ENCODE measurements at places on chromosomes 16 and 17. TPM values are rescaled to one million over a fixed set of nuclear protein-coding genes. Genes with fewer than 3 reads are reported as not detected.
A peak's percentile ranks its signal among the peaks of the same experiment; 100 is the strongest.

EIF3CL gene
- 62.8 TPM for total RNA-seq

GRCh38 chr17:72962106-72962505 is 130.4 kb downstream of the SLC39A11 start:
- no peak for DNase-seq

- no peak for DNase-seq
These were observed 10.0 kb downstream of the CES3 start for GRCh38 chr16:66970775-66971720.

DNA sequence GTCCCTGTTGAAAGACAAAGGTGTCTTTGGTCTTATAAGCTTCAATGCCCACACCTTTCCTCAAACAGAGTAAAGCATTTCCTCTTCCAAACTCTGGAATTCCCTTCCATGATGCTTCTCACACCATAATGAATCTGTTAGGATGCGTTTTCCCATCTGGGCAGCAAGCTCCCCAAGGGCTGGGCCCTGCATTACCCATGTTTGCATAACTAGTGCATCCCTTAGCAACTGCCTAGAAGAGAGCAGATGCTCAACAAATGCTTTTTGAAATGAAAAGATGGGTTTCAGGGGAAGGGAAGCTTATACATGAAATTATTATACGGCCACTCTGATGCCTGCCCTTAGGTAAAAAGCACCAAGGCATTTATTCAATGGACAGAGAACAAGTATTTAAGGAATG is 124.5 kb upstream of the CCL2 start:
- DNase-seq: no peak

- no peak for DNase-seq
These were observed 25.8 kb downstream of the LLGL2 start for GRCh38 chr17:75551266-75551665.

DNA sequence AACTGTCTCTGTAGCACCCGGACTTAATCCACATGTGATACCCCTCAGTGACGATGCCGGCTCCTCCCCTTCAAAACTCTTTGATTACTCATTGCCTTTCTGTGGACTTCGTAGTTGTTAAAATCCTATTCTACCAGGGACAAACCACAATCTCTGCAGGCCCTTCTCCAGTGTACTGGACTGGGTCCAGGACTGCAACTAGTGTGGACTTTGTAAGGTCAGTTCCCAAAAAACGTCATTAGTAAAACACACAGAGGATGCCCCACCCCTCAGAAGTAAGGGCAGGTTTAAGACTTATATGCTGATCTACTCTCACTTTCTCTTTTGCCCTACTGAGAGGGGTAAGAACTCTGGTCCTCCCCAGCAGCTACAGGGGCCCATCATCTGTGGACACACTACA is 10.5 kb upstream of the NUDT7 start:
- no peak for DNase-seq

- no peak for DNase-seq
These were observed 17.7 kb downstream of the C16orf82 start for GRCh38 chr16:27084307-27085028.

CCL3 gene
- total RNA-seq: 4.2 TPM

GRCh38 chr17:20141198-20141972 is 132.2 kb downstream of the SPECC1 start:
- DNase-seq: no peak

DNA sequence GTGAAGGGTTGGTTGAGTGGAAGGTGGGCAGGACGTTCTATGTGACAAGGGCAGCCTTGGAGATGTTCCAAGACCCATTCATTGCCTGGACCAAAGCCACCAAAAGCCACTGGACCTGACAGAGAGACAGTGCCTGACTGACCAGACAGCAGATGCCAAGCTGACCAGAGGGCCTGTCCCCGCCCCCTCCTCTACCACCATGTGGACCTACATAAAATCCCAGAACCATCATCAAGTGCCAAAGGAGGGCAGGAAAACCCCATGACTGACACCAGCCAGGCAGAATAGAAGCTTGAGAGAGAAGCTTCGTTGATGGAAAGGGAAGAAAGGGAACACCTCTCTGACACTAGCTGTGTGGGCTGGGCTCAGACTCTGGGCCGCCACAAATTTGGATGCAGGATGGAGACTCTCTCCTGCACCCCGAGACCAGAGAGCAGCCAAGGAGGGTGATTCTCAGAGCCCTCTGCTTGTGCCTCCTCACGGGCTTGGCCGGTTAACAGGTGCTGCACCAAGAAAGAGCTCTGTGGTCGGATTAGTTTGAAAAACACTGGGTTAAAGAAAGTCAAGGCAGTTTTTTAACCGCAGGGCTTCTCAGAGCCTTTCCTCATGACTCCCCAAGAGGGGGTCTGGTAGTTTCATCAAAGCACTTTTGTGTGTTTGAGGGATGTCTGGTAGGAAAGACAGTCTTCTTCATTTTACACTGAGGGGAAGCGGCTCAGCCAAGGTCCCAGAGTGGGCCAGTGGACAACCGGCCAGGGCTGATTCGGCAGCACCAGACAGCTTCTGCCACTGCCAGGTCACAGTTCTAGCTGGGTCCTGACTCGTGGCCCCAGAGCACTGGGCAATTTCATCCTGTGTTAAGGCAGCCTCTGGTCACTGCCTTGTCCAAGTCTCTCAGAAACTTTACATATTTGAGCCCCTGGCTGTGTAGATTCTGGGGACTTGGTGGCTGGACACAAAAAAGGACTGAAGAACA is 1.7 kb downstream of the TNFRSF13B start:
- no peak for DNase-seq

DNA sequence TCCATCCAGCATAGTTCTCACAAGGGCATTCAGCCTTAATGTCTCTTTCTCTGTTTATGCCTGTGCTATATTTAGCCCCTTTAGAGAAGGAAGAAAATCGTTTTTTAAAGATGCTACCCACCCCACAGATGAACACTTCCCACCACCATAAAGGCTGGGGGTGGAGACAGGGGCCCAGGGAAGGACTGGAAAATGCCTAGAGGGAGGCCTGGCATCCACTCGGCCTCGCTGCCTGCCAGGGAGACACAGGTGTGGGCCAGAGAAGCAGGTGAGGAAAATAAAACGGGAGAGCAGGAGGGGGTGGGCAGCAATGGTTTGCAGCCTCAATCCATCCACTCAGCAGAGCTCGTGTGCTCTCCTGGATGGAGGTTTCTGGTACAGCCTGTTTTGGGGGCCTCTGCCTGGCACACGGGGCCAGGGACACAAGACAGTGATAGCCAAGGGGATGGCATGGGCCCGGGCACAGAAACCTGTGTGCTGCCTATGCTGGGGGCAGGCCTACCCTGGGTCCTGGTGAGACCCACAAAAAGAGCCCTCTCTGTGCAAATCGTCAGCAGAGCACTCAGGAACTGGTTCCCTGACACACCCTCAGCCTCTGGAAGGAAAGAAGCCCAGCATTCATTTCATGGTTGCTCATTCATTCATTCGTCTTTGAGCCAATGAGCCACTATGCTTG is 121.4 kb downstream of the C16orf78 start:
- DNase-seq: no peak

DNA sequence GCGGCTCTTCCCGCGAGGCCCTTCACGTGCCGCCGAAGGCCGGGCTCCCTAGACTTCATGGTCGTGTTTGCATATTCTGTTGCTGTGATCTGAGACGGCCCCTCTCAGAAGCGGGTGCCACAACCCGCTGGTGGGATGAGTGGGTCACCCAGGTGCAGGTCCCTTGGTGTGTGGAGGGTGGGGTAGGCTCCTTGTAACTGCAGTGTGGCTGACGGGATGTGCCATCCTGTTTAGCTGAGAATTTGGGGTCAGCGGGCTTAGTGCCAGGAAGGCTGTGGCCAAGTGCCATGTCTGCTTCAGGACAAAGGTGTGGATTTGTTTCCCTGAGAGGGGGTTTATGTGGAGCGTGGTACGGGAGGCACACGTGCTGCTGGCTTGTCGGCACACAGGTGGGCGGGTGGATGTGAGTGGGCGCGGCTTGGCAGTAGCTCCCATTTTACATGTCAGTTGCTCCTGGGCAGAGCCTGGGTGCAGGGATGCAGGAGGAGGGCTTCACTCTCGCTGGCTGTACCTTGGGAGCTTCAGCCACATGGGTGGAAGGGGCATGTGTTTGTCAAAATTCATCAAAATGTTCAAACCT is 9.2 kb upstream of the WFIKKN1 start:
- no peak for DNase-seq

GRCh38 chr17:73357318-73357717 is 45.5 kb upstream of the CDC42EP4 start:
- DNase-seq: no peak

- DNase-seq: no peak
These were observed 38.2 kb downstream of the TK2 start for GRCh38 chr16:66511602-66512271.

DNA sequence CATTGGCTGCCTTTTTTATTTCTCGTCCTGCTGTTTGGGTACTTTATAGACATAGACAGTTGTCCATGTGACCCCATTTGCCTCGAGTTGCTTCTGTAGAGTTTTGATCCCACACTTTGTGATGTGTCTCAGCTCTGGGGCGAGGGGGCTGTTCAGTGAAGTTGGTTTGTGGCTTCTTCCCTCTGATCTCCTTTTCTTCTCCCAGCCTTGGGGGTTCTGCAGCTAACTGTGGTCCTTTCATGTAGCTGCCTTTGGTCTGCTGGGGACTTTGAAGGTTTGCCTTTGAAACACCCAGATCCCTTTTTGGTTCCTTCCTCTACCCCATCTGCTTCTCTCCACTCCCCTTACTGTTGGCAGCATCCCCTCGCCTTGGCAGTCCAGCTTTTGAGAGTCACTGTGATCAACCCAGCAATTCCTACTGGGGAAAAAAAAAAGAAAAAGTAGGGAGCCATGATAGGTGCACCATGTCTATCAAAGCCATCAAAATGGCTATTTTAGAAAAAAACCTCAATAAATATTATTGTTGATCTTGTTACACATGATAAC is 728.8 kb upstream of the RBFOX1 start:
- DNase-seq: no peak

DNA sequence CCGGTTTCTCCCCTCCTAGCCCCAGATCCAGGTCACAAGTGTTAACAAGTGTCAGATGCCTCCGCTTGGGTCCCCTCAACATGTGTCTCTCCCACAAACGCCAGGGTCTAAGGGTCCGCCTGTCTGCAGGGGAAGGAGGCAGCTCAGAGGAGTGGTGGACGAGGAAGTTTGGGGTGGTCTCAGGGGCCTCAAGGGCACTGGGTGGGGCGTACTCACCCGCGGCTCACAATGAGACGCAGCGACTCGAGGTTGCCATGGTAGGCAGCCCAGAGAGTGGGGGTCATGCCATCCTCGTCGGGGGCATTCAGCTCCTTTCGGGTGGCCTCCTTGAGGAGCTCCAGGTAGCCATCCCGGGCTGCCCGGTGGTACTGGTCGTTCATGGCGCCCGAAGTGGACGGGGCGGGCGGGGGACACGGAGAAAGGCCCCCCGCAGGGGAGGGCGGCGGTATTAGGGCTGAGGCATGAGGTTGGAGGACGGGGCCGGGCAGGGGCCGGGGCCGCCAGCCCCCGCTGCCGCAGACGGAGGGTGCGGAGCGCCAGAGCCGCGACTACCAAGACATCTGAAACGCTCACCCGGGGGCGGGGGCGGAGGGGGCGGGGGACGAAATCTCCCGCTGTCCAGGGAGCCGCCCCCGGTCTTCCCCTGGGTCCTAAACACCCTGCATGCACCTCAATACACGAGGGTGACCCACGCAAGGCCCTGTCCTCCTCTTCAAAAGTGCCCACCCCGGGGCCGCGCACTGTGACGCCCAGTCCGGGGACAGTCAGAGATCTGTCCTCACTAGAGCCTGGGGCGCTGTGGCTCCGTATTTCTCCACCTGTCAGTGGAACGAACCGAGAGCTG is at the start of gene USH1G:
TSS of gene USH1G (minus strand) at position 562 of the 844 bp plus-strand sequence. CDS start at position 380, 182 bp downstream.
- DNase-seq: no peak

GRCh38 chr17:32484041-32484461 is 2.7 kb upstream of the CDK5R1 start:
- DNase-seq: no peak

DNA sequence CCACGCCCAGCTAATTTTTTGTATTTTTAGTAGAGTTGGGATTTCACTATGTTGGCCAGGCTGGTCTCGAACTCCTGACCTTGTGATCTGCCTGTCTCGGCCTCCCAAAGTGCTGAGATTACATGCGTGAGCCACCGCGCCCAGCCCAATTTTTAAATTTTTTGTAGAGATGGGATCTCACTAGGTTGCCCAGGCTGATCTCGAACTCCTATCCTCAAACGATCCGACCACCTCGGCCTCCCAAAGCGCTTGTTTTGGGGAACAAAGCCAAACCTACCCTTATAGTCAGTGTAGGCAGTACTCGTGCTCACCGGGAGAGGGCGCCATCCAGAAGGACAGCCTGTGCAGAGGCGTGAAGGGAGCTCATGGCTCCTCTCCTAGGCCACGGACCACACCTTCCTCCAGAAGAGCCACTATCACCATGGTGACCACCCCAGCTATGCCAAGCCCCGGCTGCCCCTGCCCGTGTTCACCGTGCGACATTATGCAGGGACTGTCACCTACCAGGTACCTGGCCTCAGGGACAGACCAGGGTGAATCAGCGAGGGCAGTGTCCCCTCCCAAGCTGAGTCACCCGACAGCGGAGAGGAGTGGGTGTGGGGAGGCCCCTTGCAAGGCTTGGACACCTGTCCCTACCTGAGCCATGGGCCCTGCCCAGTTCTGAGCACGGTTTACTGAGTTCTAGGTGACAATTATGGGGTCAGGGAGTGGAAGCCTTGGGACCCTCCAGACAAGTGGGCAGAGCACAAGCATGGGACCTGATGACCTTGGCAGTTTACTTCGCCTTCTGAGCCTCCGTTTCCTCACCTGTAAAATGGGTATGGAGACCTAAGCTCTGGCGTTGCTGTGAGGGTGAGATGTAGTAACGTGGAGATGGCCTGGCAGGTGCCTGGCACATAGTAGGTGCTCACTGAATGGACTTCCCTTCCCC is 13.7 kb downstream of the MYO15B start:
- DNase-seq: peak; percentile 78

- peak; percentile 10 for DNase-seq
These were observed 18.7 kb downstream of the TSPOAP1 start for GRCh38 chr17:58309918-58310259.

DNA sequence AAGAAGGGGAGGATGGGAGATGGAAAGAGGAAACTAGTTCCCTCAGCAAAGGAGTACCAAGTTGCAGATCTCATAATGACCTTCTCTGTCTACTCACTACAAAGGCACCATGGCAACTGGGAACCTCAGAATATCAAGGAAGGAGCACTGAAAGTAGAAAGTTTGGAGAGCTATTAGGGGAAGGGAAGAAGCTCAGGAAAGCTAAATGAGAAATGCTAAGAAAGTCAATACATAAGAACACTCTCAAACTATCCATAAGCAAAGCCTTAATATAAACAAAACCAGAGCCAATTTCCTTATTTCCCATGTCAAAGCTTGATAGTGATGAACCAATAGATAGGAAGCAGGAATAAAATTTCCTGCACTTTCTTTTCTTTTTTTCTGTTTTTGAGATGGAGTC is 57.9 kb upstream of the C17orf78 start:
- no peak for DNase-seq

PRRT2 gene
- total RNA-seq: 0.83 TPM

Measured in activated CD8-positive, alpha-beta T cell treated with anti-CD3 and anti-CD28 coated beads, Interleukin-2, amount 10 ng/mL, durations not matched to agents 7 days and 5 days (primary cell).